ENCODE measurements at places on chromosomes 3 and 15.

DNA sequence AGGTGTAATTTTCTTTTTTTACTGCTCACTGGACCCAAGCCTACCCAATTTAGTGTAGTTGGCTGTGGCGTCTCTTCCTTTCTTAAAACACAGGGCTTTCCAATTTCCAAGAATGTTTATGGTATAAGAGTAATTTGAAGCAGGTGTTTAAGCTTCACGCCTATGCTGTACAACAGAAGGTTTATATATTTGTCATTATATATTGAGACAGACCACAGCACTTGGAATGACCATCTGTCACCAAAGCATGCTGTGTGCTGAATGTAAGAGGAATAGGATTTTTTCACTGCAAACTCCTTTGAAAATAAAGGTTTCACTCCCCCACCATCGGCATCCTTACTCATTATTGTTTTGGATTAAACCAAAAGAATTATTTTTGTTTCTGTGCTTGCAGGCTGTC lies 325.7 kb downstream of the OTOL1 start:
- DNase-seq, result no peak

GRCh38 chr3:14186854-14187458 lies 8.3 kb downstream of the LSM3 start:
- no peak for DNase-seq

DNA sequence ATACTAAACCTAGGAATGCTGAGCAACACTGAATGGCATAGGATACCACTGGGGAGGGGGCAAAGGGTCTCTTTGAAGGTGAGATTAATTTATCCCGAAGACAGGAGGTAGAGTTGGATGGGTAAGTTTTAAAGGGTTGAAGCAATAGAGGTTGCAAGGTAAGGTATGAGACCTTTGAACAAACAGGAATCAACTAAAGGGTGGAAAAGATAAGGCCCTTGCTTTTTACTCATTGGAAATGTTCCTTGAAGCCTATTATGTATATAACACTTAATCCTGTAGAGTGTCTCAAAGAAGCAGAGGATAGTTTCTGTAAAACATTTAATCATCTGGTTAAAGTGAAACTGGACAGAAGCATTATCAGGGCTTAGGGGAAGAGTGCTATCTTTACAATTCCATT lies 5.7 kb downstream of the ABHD5 start:
- DNase-seq, result no peak

DNA sequence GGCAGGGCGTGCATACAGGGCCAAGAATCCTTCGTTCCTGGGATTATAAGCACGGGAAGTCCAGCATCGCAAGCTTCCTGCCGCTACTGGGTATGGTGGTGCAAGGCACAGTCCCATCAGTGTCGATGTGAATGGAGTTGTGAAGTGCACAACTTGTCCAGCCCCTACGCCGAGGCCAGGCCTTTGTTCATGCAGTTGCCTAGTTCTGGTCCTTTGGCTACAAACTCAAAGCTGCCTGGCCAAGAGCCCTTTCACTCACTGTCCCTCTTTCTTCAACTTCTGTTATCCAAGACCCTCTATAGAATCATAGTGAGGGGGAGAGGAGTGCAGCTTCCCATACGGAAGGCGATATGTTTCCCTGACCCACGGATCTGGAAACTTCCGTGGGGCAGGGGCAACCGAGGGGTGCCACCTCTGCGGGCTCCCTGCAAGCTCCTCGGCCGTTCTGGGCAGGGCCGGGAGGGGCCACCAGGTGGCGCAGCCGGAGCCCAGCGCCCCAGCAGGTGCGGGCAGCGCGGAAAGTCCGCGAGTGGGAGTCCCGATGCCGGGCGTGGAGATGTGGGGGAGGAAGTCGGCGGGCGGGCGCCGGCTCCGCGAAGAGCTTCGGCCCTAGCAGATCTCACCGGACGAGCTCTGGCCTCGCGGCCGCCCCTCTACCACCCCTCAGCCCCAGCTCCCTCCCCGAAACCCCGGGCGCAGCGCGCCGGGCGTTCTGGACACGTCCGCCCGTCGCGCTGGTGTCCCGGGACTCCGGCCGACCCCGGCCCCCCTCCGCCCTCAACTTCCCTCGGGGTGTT lies 693 bp downstream of the RASGRP1 start:
- DNase-seq, result peak; percentile 18

GRCh38 chr15:63276342-63277037 lies 915 bp upstream of the APH1B start:
- no peak for DNase-seq

GRCh38 chr3:87742250-87742649 lies 316.6 kb downstream of the CGGBP1 start:
- no peak for DNase-seq

- DNase-seq, result no peak
These were observed 76.3 kb downstream of the MYLK start for GRCh38 chr3:123807820-123808219.

DNA sequence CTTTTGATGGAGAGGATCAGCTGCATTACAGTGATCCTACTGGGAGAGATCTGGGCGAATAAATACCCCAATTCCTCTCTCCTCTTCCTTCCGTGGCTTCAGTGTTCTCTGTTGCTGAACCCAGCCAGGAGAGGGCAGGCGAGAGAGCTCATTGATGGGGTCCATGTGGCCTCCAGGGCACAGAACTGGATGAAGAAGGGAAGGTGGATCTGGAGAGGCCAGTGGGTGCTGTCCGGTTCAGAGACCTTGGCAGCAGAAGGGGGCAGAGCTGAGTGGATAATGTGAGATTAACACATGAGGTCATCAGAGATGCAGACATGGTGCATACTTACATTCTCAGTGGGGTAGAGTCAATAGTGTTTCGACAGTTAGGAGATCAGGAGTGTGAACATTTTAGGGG lies 193.6 kb downstream of the CLSTN2 start:
- DNase-seq, result no peak

GRCh38 chr3:124034016-124034843 lies 42.3 kb upstream of the ROPN1 start:
- DNase-seq, result no peak

Measured in tibial nerve (tissue), 4 donors.